BJ (cell line): ENCODE measurements at places on chromosomes 12 and 14.

- DNase-seq: no peak
These were observed 304 bp downstream of the KCTD10 start for GRCh38 chr12:109476807-109477184.

DNA sequence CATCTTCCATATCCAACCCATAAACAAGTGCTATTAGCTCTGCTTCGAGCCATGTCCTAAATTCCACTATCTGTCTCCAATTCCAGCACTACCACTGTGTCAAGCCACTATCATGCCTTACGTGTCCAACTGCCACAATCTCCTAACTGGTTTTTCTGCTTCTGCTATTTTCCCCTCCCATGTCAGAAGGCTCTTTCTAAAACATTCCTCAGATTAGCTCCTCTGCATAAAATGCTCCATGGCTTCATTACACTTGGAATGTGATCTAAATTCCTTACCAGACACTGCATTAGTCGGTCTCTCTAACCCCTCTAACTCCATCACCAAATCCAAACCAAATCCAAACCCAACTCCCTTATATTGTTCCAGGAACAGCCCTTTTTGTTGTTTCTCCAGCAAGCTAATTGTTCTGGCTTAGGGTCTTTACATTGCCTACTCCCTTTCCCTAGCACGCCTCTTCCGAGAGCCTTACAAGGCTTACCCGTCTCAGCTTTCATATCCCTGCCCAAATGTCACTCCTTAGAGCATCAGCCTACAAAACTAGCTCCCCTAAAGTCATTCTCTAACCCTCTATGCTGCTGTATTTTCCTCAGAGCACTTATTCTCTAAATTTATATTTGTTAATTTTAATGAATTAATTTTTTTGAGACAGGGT, 139.7 kb downstream of the HELB start:
- DNase-seq: no peak

GRCh38 chr12:92056290-92056689, 89.4 kb downstream of the BTG1 start:
- DNase-seq: no peak

DNA sequence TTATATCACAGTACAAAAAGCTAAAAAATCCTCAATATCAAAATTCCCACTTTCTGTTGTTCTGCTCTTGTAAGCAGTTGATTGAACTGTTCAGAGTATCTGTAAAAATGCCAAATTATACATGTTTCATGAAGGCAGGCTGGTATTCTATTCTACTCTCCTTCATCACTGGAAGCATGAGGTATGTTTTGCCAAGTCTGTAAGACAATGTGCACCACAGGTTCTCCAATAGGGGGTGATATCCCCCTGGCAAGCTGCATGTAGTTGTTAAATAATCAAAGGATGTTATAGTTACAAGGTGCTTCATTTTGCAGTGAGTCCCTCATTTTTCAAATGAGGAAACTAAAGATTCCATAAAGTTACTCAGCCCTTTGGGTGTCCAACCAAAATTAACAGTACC, 15.1 kb upstream of the NEK9 start:
- no peak for DNase-seq

GRCh38 chr12:128043317-128043716, 223.7 kb upstream of the TMEM132C start:
- no peak for DNase-seq

GRCh38 chr12:17372508-17372907, 717.5 kb downstream of the RERGL start:
- no peak for DNase-seq

GRCh38 chr12:50353869-50354593, 42.4 kb downstream of the FAM186A start:
- DNase-seq: no peak
